ENCODE measurements at places on chromosomes 16 and 17.

DNA sequence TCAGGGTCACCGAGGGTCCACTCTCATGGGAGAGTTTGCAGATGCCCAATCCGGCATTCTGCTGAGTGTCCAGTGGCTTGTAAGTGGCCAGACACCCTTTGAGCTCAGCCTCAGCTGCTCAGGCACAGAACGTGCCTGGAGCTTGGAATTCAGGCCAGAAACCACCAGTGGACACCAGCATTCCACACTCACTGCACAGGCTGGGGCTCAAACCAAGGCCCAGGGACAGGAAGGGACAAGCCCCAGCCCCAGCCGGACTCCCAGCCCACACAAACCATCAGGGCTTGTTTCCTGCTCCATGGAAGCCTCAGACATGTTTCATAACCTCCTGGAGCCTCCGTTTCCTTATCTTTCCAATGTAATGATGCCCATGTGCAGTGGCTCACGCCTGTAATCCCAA, 5.0 kb upstream of the NPRL3 start:
- no peaks in the 10 kb centered on the region for H3K4me1 ChIP-seq
- no peak for DNase-seq

DNA sequence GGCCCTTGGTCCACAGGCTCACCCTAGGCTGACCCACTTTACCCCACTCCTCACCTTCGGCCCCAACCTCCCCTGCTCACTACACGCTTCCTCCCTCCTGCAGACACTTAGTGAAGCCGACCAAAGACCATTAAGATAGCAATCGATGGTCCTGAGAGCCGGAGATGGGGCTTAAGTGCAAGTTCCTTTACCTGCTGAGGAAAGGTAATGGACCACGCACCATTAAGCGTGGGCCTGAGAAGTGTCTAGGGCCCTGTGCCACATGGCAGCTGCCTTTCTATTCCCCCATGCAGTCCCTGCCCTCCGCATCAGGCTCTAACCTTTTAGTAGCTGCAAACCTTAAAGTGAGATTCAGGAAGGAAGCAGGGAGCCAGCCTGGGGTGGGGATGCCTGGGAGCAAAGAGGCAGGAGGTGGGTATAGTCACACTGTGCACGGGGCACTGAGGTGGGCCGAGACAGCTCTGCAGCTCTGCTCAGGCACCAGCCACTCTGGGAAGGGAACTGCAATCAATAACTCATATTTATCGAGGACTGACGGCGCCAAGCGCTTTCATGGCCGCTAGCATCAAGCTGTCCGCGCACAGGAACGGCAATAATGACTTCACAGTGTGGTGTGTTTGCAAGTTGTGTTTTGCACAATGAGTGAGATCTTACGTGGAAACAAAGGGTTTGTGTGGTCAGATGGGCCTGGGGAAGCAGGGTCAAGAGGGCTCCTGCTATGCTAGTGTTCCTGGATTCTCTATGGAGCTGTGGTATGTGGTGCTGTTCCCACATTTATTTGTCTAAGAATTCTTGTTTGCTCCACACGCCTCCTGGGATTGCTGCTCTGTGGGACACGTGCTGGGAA, 84.9 kb upstream of the CDC42EP4 start:
- no peaks in the 10 kb centered on the region for H3K27me3 ChIP-seq
- H3K27ac ChIP-seq: no peak overlapping the region
- DNase-seq: no peak
- H3K4me3 ChIP-seq: no peak overlapping the region
- H3K4me1 ChIP-seq: no peaks in the 10 kb centered on the region

DNA sequence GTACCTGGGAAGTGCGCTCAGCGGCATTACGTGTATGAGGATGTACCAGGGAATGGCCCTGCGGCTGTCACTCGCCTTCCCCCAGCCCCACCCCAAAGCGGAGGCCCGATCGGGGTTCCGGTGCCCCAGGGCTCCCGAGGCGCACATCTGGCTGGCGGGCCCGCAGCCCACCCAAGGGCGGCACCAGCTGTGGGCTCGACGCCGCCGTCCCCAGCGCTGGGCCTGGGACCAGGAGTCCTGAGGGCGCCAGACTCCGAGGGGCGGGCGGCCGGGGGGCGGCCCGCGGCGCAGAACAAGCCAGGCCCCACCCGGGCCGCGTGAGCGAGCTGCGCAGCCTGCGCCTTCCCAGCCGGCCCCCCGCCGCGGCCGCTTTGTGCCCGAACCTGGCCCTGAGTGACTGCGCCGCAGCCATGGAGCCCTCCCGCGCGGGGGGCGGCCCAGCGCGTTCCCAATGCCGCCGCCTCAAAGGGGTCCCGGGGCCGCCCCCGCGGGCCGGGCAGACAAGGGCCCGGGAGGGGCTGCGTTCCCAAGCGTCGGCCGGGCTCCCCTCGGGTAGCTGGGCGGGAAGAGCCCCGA, 17.4 kb downstream of the ZNF423 start:
- peaks cover 60% of the 10 kb centered on the region for H3K4me1 ChIP-seq
- no peaks in the 10 kb centered on the region for H3K27me3 ChIP-seq
- no peak for DNase-seq
- H3K4me3 ChIP-seq: peak overlapping the region; percentile 32
- H3K36me3 ChIP-seq: no peaks in the 10 kb centered on the region

- DNase-seq: peak; percentile 46
- peaks cover 18% of the 10 kb centered on the region for H3K36me3 ChIP-seq
- no peaks in the 10 kb centered on the region for H3K27me3 ChIP-seq
- no peak overlapping the region for H3K27ac ChIP-seq
- H3K4me3 ChIP-seq: no peak overlapping the region
Measured at GRCh38 chr17:537133-537532, 177.5 kb downstream of the VPS53 start.

- no peak overlapping the region for H3K27ac ChIP-seq
- H3K27me3 ChIP-seq: no peaks in the 10 kb centered on the region
- no peak overlapping the region for H3K4me3 ChIP-seq
- peaks cover 11% of the 10 kb centered on the region for H3K4me1 ChIP-seq
- peaks cover 12% of the 10 kb centered on the region for H3K36me3 ChIP-seq
Measured at GRCh38 chr16:66608241-66609138, 4.0 kb downstream of the CMTM3 start.

DNA sequence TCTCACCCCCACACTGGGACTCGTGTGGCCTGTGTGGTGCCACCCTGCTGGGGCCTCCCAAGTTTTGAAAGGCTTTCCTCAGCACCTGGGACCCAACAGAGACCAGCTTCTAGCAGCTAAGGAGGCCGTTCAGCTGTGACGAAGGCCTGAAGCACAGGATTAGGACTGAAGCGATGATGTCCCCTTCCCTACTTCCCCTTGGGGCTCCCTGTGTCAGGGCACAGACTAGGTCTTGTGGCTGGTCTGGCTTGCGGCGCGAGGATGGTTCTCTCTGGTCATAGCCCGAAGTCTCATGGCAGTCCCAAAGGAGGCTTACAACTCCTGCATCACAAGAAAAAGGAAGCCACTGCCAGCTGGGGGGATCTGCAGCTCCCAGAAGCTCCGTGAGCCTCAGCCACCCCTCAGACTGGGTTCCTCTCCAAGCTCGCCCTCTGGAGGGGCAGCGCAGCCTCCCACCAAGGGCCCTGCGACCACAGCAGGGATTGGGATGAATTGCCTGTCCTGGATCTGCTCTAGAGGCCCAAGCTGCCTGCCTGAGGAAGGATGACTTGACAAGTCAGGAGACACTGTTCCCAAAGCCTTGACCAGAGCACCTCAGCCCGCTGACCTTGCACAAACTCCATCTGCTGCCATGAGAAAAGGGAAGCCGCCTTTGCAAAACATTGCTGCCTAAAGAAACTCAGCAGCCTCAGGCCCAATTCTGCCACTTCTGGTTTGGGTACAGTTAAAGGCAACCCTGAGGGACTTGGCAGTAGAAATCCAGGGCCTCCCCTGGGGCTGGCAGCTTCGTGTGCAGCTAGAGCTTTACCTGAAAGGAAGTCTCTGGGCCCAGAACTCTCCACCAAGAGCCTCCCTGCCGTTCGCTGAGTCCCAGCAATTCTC, 27.4 kb downstream of the STH start:
- no peaks in the 10 kb centered on the region for H3K27me3 ChIP-seq
- 0 out of 2 replicates have a peak overlapping the region, but pooled peaks have one; percentile 15 for H3K27ac ChIP-seq
- H3K36me3 ChIP-seq: peaks cover 9% of the 10 kb centered on the region
- DNase-seq: no peak

GRCh38 chr16:88113545-88114045, 162.4 kb downstream of the BANP start:
- H3K27me3 ChIP-seq: no peaks in the 10 kb centered on the region
- no peak overlapping the region for H3K4me3 ChIP-seq
- DNase-seq: no peak
- H3K4me1 ChIP-seq: no peaks in the 10 kb centered on the region
- no peaks in the 10 kb centered on the region for H3K36me3 ChIP-seq

DNA sequence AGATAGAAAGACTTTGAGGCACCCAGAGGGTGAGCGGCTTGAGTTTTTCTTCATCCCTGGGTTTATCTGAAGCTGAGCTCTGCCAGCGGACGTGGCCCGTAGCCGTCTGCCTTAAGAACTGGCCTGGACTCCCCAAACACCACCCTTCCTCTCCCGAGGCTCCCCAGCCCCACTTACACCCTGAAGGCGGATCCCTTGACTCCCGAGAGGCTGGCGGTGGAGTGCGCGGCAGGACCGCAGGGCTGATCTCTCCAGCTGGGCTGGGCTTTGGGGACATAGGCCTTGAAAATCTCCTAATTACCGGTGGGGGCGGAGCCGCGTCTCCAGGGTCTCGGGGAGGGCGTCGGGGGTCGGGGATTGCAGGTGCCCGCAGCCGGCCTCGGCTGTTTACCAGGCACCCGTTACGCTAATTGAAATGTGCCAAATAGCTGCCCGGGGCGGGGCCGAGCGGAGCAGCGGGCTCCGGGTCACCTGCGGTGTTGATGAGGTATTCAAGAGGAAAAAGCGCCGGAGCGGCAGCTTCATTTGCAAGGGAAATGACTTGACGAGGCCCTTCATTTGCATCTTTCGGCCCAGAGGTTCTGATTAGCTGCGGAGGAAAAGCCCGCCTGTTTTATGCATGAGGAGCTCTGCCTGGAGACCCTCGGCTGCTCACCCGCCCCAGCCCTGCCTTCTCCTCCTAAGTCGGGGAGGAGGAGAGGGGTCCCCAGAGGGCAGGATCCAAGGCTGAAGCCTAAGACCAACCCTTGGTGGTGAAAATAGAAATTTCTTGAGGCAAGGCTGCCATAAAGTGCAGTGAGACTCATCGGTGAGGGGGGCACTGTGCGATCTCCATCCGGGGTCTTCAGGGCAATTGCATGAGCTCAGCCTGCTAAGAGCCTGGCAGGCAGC, 100.7 kb downstream of the MGAT5B start:
- H3K27me3 ChIP-seq: no peaks in the 10 kb centered on the region
- H3K4me1 ChIP-seq: peaks cover 12% of the 10 kb centered on the region
- peak; percentile 92 for DNase-seq
- peak overlapping the region; percentile 43 for H3K4me3 ChIP-seq
- peak overlapping the region; percentile 87 for H3K27ac ChIP-seq

- H3K4me3 ChIP-seq: no peak overlapping the region
- H3K27me3 ChIP-seq: no peaks in the 10 kb centered on the region
- H3K36me3 ChIP-seq: no peaks in the 10 kb centered on the region
- no peak overlapping the region for H3K27ac ChIP-seq
- H3K4me1 ChIP-seq: no peaks in the 10 kb centered on the region
- no peak for DNase-seq
Measured at GRCh38 chr16:73713778-73714495, 582.7 kb upstream of the PSMD7 start.

GRCh38 chr17:5580969-5581368, 3.3 kb downstream of the NLRP1 start:
- H3K36me3 ChIP-seq: no peaks in the 10 kb centered on the region
- H3K4me3 ChIP-seq: no peak overlapping the region
- no peak for DNase-seq
- no peak overlapping the region for H3K27ac ChIP-seq

GRCh38 chr17:63700528-63701455, 867 bp upstream of the LIMD2 start:
- no peaks in the 10 kb centered on the region for H3K36me3 ChIP-seq
- H3K4me1 ChIP-seq: peaks cover 21% of the 10 kb centered on the region
- peak overlapping the region; percentile 48 for H3K27ac ChIP-seq
- H3K27me3 ChIP-seq: no peaks in the 10 kb centered on the region

DNA sequence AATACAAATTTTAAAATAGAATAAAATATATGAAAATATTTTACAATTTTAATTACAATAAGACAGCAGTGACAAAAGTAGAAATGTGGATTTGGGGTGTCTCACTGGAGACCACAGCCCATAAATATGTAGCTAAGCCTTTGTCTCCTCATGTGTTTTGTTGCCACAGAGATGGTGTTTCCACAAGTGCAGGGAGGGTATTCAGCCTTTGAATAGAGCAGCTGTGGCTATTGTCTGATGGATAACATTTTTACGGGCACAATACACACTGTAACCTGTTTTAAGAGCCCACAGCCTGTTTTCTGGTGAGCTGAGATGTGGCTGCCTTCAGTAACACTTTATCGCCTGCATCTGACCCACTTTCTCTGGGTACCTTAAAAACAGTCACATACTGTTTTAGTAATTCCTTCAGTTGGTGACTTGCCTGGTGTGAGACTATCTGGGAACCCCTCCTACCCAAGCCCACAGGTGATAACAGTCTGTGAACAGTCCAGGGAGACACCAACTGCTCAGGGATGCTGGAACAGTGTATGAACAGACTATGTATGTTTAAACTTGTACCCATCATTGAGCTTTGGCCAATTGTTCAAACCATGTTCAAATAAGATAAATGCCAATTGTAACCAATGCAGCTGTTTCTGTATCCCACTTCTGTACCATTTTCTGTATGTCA, 7.8 kb upstream of the AHSP start:
- no peaks in the 10 kb centered on the region for H3K4me1 ChIP-seq
- no peak for DNase-seq
- no peaks in the 10 kb centered on the region for H3K36me3 ChIP-seq
- H3K27ac ChIP-seq: no peak overlapping the region
- peaks cover 2% of the 10 kb centered on the region for H3K27me3 ChIP-seq

DNA sequence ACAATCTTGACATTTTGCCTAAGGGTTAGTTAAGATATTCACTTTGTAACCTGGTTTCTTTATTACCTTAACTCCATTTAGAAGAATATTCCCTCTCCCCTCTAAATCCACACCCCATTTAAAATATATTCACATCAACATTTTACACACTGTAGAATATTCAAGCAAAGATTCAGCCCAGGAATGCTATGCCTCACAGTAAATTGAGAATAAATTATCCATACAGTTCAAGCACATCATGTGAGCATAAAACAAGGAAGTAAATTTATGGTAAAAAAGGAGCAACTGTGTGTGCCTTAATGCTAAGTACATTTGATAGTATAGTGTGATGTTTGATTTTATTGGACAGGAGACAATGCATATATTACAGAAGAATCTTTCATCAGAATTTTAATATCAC, 806.6 kb upstream of the KIF2B start:
- H3K36me3 ChIP-seq: no peaks in the 10 kb centered on the region
- H3K4me1 ChIP-seq: peaks cover 2% of the 10 kb centered on the region
- no peak overlapping the region for H3K4me3 ChIP-seq
- DNase-seq: no peak

- no peaks in the 10 kb centered on the region for H3K27me3 ChIP-seq
- H3K4me3 ChIP-seq: no peak overlapping the region
- no peaks in the 10 kb centered on the region for H3K4me1 ChIP-seq
- DNase-seq: no peak
- no peak overlapping the region for H3K27ac ChIP-seq
Measured at GRCh38 chr16:88476817-88477397, 23.8 kb downstream of the ZFPM1 start.

- no peaks in the 10 kb centered on the region for H3K27me3 ChIP-seq
Measured at GRCh38 chr17:14693382-14693781, 392.5 kb downstream of the HS3ST3B1 start.

Measured in H1 (cell line).